Stimulated activated CD8-positive, alpha-beta memory T cell treated with anti-CD3 and anti-CD28 coated beads, Interleukin-15, amount 100 ng/mL, for 4 hours (primary cell): ENCODE measurements at places on chromosomes 12 and 14.

DNA sequence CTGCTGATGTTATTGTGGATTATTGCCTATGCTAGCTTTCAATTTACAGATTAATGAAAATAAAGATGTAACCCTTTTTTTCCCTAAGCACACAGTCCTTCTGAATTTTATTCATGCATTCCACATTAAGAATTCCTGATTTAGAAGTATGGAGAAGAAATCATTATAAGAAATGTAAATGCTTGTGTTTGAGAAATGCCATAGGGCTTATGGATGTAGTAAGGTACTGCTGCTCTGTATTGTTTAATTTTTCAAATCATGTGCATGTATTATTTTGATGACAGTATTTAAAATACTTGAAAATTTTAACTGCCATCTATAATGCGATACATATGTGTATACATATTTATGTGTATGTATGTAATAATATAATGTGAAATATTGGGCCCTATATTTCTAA, 167.1 kb upstream of the SOX5 start:
- DNase-seq, result no peak

GRCh38 chr12:623172-623864, 39.9 kb downstream of the NINJ2 start:
- no peak for DNase-seq

DNA sequence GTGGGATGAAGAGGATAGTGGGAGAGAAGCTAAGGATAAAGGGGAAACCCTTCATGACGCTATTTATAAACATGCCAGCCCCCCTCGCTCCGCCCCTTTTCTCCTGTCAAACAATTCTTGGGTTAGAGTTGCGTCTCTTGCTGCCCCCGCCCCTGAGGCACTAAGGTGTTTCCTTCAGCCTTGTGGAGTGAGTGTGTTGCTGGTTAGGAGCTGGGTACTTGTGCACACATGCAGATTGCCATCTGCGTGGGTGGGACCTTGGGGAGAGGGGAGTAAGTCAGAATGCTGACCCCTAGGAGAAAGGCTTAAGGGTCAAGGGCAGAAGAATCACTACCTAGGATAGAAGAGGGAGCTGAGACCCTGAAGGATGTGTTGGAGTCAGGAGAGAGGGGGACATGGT, 5.4 kb downstream of the FOXJ2 start:
- DNase-seq, result no peak

DNA sequence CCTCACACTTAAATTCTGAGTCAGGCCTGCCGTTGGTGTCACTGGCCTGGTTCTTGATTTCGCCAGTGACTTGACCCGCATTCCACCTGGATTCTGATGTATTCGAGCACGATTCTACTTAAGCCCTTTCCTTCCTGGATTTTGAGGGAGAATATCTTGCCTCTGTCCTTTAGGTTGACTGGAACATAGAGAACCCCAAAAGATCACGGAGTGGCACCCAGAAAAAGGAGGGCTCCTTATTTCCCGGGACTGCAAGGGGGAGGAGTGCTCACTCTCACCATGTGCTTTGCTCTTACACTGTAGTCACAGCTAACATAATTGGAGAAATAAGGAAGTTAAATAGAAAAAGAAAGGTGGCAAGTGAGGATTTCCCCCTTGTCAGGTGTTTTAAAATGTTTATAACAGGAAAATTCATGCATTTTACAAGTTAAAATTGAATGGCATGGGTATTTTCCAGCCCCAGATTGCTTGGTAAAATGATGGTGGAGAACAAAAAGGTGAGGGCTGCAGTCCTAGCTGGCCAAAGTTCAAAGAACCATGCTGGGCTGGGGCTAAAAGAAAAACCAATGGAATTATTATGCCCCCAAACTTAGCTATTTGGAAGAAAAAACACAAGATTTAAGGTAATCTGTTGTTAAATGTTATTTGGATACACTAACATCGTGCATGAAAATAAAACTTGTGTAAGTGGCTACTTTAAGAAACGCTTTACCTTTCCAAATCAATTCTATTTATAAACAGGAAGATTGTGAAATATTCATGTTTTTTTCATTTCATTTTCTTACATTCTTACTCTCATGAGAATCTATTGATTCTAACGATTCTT, 8.9 kb downstream of the FOXA1 start:
- DNase-seq, result no peak

DNA sequence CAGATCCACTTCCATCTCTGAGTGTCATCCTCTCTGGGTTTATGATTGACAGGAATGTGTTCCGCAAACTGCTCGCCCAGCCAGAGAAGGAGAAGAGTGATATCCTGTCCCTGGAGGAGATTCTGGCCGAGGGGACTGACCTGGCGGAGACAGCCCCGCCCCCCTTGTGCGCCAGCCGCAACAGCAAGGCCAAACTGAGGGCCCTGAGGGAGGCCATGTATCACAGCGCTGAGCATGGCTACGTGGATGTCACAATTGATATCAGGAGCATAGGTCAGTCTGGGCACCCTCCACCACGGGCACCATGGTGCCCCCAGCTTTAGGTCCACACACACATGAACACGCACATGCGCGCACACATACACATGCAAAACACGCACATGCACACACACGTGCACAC, 67.5 kb upstream of the PWP1 start:
- no peak for DNase-seq

DNA sequence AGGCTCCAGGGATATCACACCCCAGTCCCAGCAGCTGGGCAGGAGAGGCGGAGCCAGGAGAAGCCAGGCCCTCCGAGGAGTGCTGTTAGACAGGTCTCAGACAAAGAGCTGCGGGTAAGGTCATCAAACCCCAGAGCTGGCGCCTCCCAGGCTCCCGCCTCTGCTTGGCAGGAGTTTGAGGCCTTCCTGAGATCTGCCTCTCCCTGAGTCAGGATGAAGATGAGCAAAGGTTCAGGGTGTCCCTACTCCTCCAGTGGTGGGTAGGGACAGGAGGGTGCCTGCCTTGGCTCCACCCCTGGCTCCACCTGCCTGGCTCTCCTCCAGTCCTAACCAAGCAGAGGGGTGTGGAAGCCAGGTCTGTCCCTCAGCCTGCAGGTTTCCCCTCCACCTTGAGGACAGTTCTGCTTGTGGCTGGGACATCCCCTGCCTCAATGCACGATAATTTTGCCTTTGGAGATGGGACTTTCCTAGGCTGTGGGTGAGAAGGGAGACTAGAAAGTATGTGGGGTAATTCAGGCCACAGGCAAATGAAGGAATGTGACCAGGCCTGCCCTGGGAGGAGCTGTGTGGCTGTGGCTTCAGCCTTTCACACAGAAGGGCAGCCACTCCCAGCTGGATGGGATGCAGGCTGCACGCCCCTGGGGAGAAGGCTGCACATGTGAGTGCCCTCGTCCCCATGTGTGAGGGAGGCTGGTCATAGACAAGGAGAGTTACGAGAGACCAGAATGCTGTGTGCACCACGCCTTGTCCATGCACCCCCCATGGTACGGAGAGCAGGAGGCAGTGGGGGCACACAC, 2.2 kb downstream of the PLEKHG6 start:
- no peak for DNase-seq

- no peak for DNase-seq
Observed at GRCh38 chr14:78181270-78181669, 11.1 kb downstream of the NRXN3 start.

DNA sequence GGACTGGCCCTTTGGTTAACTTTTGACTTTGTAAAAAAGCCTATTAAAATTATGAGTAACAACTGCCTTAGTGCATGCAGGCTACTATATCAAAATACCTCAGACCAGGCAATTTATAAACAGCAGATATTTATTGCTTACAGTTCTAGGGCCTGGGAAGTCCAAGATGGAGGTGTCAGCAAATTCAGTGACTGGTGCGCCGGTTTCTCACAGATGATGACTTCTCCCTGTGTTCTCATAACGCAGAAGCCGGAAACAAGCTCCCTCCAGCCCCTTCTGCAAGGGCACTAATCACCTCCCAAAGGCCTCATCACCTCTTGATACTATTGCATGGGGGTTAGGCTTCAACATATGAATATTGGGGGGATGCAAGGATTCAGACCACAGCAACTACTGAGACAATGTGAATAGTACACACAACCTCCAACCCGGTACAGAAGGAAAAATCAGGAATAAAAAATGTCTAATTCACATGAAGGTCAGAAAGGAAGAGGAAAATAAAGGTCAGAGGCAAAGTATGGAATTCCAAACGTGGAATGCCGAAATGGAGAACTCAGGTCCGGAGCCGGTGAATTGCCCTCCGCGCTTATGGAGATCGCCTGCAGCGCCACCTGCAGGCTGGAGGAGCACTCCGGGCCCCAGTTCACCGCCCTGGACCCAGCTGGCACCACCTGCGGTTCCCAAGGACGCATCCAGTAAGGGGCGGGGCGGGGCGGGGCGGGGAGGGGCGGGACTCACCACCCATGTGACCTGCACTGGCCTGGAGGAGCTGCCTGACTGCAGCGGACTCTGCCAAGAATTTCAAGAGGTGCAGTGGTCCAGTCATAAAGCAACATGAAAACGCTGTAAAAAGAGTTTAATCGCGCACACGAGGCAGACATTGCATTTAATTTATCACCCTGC, 203.4 kb downstream of the KIF26A start:
- DNase-seq, result no peak

GRCh38 chr12:98151105-98151590, 364.2 kb upstream of the TMPO start:
- no peak for DNase-seq

DNA sequence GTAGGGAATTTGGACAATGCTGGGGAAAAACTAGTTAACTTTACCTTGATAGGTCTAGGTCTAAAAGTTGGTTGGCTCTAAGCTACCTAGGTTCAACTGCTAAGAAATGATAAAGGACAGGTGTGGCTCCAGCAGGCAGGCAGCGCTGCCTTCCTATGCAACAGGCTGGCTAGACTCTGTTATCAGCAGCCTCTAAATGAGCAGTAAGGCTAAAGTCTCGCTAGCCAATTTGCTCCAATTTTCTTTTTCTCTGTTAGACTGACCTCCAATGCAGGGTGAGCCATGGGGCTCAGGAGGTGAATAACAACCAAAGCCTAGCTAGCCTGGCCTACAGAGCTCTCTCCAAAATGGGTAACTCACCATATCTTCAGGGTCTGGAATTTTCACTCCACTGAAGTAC, 26.5 kb downstream of the DMAC2L start:
- no peak for DNase-seq

GRCh38 chr14:90732139-90732538, 84.1 kb downstream of the TTC7B start:
- no peak for DNase-seq
